ENCODE measurements at places on chromosomes 5 and 9.

DNA sequence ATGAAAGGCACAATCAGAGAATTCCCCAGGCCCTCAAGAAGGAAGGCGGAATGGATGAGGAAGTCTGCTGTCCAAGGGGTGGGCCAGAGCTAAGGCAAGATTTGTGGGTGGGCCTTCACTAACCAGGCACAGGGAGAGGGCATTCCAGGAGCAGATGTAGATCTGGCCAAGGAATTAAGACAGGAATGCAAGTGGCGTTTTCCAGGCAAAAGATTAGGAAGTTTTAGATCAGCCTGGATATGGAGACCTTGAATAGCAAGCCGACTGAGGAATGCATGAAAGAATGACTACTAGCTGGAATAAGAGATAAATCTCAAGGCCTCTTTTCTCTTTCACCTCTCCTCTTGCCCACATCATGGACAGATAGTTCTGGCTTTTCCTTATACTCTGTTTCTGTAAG lies 68.5 kb downstream of the GHR start:
- DNase-seq, result no peak

GRCh38 chr9:71791875-71792274 lies 23.6 kb upstream of the CEMIP2 start:
- no peak for DNase-seq

DNA sequence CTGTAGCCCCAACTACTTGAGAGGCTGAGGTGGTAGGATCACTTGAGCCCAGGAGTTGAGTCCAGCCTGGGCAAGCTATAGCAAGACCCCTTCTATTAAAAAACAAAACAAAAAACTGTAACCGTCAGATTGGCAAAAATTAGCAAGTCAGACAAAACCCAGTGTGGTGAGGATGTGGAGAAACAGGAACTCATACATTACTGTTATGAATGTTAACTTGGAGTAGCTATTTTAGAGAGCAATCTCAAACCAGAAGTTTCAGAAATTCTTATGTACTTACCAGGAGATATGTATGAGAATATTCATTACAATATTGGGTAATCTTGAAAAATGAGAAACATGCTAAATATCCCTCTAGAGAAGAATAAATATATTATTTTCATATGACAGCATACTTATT lies 120.3 kb downstream of the INVS start:
- DNase-seq, result no peak

GRCh38 chr5:1850324-1851154 lies 32.2 kb downstream of the IRX4 start:
- DNase-seq, result no peak

DNA sequence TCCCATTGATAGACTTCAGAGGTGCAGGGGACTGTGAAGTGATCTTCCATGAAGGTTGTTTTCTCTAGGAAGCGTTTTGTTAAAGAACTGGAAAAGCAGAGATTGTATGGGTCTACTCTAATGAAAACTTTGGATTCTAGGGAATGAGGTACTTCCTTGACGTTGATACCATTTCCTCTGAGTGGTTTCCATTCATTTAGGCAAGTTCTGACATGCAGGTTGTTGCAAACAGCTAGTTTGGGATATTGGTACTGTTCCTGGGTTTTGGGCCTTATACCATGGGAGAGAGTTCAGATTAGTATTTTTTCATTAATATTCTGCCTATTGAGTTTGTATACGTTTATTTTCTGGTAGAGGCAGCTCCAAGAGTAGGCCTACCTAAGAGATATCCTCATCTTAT lies 25.7 kb downstream of the SMARCA2 start:
- no peak for DNase-seq

DNA sequence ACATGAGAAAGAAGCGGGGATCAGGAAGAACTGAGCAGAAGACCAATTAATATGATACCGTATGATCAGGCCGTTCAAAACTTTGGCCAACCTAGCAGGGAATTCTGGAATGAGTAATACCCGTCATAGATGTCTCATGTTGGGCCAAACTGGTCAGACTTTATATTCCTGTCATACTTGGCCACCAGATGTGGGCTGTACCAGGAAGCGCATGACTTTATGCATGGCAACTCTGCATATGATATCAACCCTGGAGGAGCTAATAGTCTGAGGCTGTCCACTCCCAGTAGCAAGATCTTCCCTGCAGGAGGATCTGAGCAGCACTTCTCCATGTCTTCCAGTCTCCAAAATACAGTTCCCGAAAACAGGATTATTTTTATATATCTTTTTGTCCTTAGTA lies 68.5 kb upstream of the NAA35 start:
- no peak for DNase-seq

GRCh38 chr5:137822158-137822764 lies 45.4 kb upstream of the MYOT start:
- DNase-seq, result no peak

GRCh38 chr5:55568654-55569512 lies 34.1 kb upstream of the PLPP1 start:
- DNase-seq, result no peak

GRCh38 chr5:82982846-82983245 lies 94.3 kb downstream of the TMEM167A start:
- no peak for DNase-seq

Measured in cortex of kidney (tissue), 1 donor.